Esophagus squamous epithelium (tissue), 5 donors: ENCODE measurements at places on chromosomes 6 and 20.

DNA sequence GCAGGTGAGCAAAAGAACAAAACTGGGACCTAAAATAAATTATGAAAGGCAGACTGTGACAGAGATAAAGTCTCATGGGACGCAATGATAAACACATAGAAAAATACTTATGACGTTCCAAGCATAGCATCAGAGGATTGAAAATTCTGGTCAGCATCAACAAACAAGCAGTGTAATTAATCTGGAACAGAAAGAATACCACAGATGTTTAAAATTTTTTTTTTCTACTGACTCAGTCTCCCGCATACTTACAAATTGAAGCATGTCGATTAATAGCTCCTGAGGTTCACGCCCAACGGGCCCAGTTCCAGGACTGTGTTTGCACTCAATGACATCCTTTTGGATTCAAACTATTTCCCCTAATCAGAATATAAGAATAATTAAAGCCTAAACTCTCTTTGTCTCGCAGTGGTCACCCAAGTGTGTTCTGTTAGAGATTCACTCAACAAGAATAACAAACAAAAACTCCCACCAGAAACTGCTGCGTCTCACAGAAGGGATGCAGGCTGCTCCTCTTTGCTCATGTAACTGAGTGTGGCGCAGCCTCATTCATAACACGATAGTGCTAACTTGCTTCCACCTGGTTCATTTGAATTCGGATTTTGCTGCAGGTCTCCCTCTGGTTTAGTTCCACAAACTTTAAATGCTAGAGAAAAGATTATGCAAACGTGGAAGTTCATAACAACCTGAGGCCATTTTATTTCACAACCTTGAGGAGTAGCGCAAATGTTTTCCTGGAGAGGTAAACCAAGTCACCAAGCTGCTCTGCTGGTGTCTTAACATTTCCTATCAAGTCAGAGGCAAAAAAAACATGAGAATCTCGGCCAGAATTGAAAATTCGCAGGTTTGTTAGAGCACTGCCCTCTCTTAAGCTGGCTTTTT, 69.0 kb upstream of the CITED2 start:
- DNase-seq: no peak

DNA sequence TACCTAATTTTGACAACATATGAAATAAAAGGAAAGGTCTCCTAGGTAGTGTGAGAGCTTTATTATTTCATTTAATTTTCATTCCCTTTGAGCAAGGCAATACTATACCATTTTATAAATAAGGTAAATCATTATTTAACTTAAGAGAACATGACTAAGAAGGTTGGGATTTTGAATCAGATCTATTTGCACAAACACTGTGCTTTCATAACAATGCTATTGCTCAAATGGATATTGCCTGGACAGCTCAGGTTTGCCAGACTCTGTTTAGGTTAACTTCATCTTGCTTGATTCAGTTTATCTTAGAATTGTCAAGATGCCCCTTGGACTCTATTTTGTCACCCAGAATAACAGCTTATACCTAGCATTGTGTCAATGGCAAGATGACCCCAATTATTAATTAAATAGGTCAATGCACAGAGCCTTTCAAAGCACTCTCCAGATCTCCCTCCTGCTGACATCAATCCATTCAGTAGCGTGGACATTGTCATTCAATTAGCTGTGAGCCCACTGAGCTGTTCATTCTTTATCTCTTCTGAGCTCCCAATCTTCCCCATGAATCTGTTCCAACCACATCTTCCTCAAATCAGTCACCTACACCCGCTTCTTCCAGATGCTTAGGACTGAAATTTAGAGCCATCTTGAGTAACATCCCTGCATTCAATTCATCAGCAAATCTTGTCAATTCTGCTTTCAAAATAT, 42.1 kb upstream of the TMEM30A start:
- no peak for DNase-seq

- DNase-seq: no peak
Observed at GRCh38 chr6:3337521-3338350, 79.0 kb downstream of the PSMG4 start.

GRCh38 chr6:7851780-7852179, 58.8 kb downstream of the TXNDC5 start:
- no peak for DNase-seq

- no peak for DNase-seq
Observed at GRCh38 chr6:40148882-40149573, 214.8 kb upstream of the MOCS1 start.

- DNase-seq: no peak
Observed at GRCh38 chr6:44189257-44189656, 27.5 kb upstream of the MYMX start.

GRCh38 chr6:15526212-15526701, 136.6 kb downstream of the DTNBP1 start:
- DNase-seq: no peak

DNA sequence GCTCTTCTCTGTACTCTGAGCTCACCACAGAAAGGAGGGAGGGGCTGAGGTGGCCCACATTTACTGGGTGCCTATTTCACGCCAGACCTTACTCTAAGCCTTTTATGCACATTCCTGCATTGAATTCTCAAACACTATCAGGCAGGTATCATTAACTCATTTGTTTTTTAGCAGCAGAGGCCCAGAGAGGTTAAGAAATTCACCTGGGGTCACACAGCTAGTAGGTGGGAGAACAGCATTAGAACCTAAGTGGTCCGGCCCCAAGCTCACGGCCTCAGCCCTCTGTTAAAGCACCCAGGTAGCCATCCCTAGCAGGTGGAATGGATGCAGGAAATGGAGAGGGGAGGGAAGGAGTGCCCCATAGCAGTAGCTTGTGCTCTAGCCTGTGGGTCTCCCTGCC, 84.5 kb downstream of the GRM4 start:
- DNase-seq: no peak

- no peak for DNase-seq
Observed at GRCh38 chr6:7770111-7770510, 44.2 kb downstream of the BMP6 start.

GRCh38 chr20:60116128-60116909, 158.1 kb downstream of the CDH26 start:
- no peak for DNase-seq

- DNase-seq: no peak
Observed at GRCh38 chr6:64932486-64932885, 774.5 kb downstream of the EYS start.

GRCh38 chr20:24149881-24150307, 161.3 kb upstream of the GGTLC1 start:
- no peak for DNase-seq

DNA sequence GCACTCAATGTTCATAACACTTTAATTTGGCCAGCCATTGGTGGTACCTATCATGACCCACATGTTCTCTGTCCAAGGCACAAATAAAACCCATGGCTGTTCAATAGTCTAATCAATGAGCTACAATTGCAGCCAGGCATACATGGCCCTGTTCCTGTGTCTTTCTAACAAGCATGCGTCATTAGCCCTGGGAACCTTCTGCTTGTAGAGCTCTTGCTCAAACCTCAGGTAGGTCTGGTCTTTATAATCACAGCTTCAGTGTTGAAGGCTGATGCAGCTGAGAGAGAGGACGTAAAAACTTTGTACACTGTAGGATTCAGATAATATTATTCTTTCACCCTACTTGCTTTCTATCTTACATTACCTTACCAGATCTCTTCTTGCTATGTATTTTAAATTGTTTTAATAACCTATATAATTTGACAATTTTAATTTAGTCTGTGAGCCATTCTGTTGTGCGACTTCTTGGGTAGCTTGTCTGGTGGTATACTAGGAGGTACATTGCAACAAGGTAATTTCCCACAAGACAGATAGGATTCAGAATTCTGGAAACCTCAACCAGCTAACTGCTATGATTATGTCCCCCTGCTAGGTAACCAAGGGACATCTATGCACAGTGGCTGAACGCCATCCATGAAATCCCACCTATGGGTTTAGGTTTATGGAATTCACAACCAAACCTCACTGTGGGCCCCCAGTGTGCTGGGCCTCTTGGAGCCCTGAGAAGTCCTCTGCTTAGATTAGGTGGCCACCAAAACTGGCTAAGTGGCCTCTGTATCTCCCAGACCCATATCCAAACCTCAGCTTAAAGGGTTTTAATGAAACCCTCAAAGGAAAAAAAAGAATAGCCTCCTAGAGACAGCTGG, 55.4 kb upstream of the RIPOR2 start:
- DNase-seq: no peak

DNA sequence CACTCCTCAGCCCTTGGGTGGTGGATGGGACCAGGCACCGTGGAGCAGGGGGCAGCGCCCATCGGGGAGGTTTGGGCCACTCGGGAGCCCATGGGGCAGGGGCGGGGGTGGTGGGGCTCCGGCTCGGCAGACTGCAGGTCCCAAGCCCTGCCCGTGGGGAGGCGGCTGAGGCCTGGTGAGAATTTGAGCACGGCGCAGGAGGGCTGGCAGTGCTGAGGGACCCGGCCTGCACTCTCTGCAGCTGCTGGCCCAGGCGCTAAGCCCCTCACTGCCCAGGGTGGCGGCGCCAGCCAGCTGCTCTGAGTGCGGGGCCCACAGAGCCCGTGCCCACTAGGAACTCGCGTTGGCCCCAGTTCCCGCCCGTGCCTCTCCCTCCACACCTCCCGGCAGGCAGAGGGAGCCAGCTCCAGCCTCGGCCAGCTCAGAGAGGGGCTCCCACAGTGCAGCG, 182.1 kb upstream of the OPRM1 start:
- DNase-seq: no peak

DNA sequence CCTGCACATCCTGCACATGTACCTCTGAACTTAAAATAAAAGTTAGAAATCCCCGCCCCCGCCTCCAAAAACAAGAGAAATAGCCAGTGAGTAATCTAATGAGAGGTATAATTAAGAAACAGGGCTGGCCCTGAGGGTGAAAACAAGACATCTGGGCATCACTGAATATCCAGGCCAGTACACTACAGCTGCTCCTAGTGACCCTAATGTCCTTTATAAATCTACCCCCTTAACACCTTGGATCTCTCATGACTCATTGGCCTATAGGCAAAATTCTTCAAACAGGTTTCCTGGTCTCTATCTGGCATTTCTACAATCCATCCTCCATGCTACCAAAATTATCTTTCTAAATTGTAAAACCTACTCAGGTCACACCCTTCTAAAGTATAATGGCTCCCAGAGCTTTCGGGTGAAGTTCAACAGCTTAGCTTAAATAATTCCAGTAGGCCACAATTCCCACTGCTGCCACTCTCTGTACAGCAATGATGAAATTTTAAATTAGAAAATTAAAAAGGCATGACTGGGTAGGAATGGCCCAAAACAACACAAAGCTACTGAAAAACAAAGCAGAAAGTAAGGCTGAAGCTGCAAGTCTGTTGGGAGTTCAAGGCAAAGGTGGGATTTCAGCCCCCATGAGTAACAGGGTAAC, 260.9 kb downstream of the GMDS start:
- no peak for DNase-seq

DNA sequence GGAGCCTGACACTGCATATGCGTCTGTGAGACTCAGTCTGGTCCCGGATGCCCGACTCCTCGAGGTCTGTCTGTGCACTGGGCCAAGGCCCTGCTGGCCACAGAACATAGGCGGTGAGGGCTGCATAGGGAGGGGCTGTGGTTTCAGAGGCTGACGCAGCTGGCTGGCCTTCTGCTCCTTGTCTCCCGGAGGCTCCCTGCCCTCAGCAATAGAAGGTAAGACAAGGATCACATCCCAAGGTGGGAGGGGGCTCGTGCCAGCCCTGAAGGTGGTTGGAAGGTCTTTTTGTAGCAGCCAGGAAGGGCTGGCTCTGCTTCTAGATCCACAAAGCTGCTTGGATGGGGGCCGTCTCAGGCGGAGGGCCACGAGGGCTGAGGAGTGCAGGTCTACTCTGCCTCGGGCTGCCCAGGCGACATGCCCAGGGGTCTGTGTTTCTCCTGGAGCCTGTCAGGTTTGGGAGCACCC, 239.8 kb upstream of the SULF2 start:
- DNase-seq: no peak

DNA sequence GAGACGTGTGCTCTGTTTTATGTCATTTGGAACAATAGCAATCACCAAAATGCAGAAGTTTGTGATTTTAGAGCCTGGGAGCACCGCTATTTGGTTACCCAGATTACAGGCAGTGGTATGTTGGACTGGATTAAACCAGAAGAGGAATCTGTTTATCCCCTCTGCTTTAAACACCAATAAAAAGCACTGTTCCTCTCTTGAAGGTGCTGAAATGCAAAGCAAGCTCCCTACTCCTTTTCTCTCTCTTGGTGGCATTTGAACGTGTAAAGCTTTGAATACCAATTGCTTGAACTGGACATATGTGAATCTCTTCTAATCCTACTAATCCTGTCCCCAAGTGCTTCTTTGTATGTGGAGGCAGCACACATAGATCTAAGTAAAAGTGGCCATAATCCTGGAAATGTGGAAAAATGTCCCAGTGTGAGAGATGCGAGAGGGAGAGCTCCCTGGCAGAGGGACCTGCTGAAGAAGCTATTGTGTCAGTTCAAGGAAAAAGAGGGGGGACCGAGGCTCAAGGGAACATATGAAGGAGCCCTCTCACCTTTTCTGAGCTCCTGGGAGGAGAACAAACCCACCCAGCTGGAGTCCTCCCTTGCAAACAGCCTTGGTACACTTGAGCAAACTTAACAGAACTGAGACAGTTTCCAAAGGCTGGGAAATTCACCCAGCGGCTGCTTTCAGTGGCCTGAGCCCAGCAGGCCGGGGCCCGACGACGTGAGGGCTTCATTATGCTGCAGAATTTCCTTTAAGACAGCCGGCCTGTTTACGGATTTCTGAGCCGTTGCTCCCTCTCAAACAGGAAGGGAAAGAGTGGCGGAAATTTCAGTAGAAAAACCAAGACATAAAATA, 18.8 kb upstream of the OLIG3 start:
- DNase-seq: no peak

DNA sequence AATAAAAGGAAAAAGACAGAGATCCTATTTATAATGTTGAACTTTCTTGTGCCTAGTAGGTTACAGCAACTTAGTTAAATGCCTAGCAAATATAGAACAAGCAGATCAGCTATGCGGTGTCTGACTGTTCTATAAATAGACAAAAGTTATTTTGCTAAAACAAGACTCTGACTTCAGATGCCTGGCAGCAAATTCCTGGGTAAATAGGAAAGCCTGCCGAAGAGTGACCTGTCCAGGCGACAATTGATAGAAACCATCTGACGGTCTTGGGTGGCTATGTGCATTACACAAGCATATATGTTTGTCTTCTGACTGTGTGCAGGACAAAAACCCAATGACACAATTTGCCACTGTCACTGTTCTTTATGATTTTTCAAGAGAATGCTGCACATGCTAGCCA, 38.0 kb upstream of the PDE10A start:
- no peak for DNase-seq

DNA sequence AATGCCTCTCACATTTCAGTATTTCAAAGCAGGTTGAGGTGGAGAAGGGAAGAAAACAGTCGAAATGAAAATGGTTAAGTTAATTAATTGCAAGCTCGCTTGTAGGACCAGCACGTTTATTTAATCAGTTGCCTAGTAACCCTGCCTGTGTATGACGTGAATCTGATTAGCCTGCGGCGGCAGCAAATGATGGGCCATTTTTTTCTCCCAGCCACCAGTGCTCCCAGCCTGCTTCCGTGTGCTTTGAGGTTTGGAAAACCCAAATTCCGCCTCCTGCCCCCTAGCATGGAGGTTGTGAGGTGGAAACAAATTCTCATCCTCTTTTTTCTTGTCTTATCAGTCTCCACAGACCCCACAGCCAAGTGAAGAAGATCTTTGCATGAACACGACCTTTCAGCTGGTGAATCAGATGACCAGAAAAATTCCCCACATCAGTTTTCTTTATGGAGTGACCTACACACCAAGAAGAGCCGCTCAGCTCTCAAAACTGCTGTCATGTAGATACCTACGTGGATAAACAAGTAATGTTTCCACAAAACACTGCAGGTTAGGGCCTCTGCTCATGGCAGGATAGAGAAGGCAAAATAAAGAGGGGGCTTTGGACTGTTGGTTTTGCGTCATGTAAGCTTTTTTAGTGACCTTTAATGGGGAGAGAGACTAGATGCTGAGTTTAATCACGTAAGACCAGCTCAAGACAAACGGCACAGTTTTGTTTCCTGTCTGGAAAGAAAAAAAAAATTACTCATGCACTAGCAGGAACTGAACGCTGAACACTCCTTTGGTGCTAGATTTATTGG, 572.9 kb upstream of the NOX3 start:
- no peak for DNase-seq
